ENCODE measurements at places on chromosomes 1 and 21. TPM values are rescaled to one million over a fixed set of nuclear protein-coding genes. Genes with fewer than 3 reads are reported as not detected.
A peak's percentile ranks its signal among the peaks of the same experiment; 100 is the strongest.

DNA sequence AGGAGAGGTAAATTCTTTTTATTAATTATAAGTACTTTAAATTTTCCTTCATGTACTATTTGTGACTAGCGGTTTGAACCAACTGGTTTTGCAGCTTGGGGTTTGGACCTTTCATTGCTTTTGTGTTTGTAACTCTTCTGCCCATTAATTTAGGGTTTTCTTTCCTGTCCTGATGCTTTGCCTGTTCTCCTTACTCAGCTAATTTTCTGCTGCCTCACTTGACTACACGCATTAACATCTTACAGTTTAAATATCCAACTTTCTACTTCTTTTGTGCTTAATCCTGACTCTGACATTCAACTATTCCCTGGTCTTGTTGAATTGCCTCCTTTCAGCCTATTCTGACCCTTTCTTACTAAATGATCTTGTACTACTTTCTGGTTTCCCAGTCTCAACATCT, 135.6 kb downstream of the PTPRC start:
- no peak for DNase-seq

DNA sequence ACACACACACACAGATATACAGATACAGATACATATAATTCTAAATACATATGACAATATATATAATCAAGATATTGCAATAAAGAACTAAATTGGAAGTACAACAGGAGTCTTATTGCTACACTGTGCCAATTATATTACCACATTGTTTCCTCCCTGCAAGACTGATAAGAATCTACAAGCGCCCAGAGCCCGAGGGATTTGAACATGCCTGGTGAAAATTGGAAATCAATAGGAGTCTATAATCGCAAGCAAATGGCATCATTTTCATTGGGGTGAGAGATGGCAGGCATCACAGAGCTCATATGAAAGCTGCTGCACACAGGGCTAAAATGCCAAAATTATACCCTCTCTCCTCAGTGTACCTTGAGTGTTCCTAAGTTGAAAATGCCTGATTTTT, 152.9 kb upstream of the PTBP2 start:
- no peak for DNase-seq

DNA sequence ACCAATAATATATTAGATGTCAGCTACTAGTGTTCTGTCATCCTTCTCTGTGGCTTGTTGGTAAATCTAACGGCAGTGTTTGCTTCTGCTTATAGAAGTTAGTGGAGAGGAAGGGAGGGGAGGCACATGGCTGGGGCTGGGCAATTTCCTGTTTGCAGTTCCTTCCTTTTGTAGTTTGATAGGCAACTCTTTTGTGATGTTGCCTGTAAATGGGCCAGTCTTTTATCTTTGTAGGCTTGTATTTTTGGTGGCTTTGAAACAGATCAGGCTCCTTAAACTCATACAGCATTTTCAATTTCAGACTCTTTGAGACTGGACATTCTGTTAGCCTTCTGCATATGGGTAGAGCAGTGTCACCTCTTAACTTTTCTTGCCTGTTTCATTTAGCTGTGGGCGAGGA, 48.1 kb downstream of the CDC14A start:
- no peak for DNase-seq

- DNase-seq = no peak
Observed at GRCh38 chr1:66166753-66167152, 367.2 kb upstream of the SGIP1 start.

- DNase-seq = no peak
Observed at GRCh38 chr1:216690603-216691002, 32.6 kb downstream of the ESRRG start.

DNA sequence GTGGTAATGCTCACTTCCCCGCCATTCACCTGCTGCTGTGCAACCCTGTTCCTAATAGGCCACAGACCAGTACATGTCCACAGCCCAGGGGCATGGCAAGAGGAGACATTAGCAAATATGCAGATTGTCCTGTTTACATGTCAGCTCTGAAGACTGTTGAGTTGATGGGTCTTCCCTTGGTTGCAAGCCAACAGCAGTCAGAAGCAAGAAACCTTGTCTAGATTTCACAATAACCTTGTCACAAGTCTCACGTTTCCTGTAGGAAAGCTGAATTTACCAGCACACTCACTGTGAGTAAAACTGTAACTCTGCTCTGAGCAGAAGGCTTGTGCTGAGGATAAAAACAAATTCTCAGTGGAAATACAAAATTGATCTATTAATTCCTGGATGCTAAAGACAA, 195.1 kb downstream of the HLX start:
- DNase-seq = no peak

- DNase-seq = no peak
Observed at GRCh38 chr1:47224676-47225399, 7.2 kb downstream of the TAL1 start.

- no peak for DNase-seq
Observed at GRCh38 chr1:247538561-247538960, 2.3 kb upstream of the OR2C3 start.

DNA sequence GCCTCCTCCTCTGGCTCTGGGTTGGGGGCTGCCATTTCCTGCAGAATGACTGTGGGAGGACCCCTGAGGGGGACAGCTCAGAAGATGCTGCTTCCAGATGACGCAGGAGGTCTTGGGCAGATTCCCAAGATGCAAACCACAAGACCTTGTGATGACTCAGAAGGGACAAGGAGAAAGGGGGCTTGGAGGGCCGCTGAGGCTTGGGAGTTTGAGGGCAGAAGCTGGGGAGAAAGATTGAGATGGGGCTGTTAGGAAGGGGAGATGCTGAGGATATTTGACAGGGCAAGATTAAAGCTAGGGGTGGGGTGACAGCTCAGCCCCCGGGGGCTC, 7.5 kb downstream of the PTPRU start:
- peak; percentile 54 for DNase-seq

- no peak for DNase-seq
Observed at GRCh38 chr1:109207467-109208103, 6.1 kb upstream of the SARS1 start.

DNA sequence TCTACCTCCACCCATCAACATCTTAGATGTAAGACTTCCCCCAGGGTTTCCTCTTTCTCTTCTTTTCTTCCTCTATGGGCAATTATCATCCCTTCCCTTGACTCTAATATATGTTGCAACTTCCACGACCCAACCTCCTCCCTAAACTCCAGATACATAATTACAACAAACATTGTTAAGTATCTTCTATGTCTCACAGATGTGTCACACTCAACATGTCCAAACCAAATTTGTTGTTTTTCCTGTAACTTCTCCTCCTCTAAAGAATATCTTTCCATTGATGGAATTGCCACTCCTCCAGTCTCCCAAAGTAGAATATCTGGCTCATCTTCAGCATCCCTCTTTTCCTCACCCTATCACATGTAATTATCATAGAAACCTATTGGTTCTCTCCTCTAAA, 314.2 kb downstream of the RWDD3 start:
- no peak for DNase-seq

GRCh38 chr1:209162651-209163050, 420.9 kb upstream of the CAMK1G start:
- no peak for DNase-seq

- DNase-seq = no peak
Observed at GRCh38 chr1:151720974-151721787, at the start of gene RIIAD1. TSS of gene RIIAD1 (plus strand) at chr1:151721522. CDS start at chr1:151721537, 15 bp downstream.

DNA sequence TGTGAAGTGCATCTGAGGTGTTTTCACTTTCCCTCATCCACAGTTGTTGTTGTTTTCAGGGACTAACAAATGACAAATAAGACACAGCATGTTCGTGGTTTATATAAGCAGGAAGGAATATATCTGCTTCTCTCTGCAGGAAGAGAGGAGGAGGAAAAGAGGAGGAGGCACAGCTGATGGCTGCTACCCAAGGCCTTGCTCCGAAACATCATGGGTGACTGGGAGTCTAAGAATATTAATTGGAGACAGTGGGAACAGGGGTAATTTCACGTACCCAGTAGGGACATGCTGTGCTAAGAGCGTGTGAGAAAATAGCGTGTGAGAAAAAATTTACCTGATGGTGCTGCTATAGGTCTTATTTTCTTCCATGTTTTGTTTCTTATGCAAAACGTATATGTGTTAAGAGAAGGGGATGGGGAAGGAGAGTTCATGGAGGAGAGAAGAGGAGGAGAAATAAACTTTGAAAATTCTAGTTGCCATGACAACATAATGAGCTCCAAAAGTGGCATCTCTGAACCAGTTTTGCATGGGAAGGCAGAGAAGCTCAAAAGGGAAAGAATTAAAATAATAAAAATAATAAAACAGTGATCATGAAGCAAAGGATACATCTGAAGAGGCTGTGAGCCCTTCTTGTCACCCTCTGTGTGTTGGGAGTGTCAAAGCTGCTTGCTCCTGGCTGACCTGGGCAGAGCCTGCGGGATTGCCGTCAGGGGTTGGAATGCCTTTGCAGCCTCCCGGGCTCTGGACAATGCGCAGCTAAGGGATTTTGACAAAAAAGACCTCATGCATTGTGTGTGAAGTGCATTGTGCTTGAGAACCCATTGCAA, 192.0 kb downstream of the CACNA1E start:
- DNase-seq = no peak

GRCh38 chr1:222896630-222897526, 82.0 kb downstream of the DISP1 start:
- no peak for DNase-seq

- DNase-seq = no peak
Observed at GRCh38 chr21:30695956-30696355, 22.6 kb downstream of the KRTAP21-3 start.

- DNase-seq = no peak
Observed at GRCh38 chr1:165842671-165843129, 15.3 kb downstream of the UCK2 start.

GRCh38 chr1:35935442-35936388, 4.8 kb downstream of the AGO3 start:
- no peak for DNase-seq

GRCh38 chr1:91804546-91805023, 81.4 kb downstream of the TGFBR3 start:
- DNase-seq = no peak

DNA sequence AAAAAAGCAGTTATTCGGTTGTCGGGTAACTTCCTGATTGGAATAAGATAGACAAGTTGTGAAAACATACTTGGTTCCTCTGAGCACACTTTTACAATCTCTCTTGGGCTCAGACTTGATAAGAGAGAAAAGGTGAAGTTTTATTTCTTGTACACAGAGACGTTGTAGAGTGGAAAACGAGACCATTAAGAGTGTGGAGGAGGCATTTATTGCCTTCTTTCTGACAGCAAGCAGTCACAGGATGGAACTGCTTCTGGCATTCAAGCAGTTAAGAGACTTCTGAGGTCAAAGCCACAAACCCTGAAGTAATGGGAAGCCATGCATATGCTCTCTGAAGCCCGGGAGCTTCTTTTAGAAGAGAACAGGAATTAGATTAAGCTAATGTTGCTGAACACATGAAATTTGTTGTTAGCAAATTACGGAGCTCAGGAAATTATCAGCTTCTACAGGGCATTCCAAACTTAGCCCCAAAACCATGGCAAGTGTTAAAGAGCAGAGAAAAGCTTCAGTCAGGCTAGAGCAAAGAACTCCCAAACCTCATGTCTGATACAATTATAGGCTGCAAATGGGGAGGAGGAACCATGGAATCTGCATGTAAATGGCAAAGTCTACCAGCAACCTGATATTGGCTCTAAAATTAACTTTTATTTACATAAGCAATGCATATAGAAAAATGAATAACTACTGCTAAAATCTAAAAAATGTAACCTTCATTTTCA, 26.0 kb downstream of the S1PR1 start:
- DNase-seq = no peak

- peak; percentile 24 for DNase-seq
Observed at GRCh38 chr1:98277118-98277517, 356.3 kb upstream of the DPYD start.

GRCh38 chr21:45055861-45056260, 18.5 kb upstream of the ADARB1 start:
- DNase-seq = no peak

DNA sequence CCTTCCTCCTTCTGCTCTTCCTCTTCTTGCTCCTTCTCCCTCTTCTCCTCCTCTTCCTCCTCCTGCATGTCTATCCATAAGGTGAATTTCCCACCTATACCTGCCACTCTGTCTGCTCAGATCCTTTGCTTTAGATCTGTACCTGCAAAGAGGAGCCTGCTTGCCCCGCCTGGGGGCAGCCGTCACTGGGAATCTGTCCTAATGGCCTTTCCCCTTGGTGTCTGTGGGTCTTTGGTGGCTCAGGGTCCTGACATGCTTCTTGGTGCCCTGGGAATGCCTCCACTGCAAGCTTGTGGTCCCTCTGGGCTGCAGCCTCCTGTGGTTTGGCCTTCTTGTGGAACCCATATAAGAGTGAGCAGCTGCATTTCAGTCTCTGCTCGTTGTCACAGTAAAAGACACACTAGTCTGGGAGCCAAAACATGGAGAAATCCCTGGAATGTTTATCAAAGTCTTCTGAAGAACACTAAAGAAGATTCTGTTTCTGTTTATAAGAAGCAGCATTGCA, 79.5 kb upstream of the CSF3R start:
- no peak for DNase-seq

RGS16 gene
- polyA plus RNA-seq = 0.10 TPM

APH1A gene
- polyA plus RNA-seq = 121 TPM

IL20 gene
- polyA plus RNA-seq = not detected

ADARB1 gene
- polyA plus RNA-seq = 27.9 TPM

ANKRD34A gene
- polyA plus RNA-seq = 0.83 TPM

S100A1 gene
- 0.31 TPM for polyA plus RNA-seq
